Left renal pelvis (tissue), 4 donors: ENCODE measurements at places on chromosomes 3 and 15. TPM values are rescaled to one million over a fixed set of nuclear protein-coding genes. Genes with fewer than 3 reads are reported as not detected.

DNA sequence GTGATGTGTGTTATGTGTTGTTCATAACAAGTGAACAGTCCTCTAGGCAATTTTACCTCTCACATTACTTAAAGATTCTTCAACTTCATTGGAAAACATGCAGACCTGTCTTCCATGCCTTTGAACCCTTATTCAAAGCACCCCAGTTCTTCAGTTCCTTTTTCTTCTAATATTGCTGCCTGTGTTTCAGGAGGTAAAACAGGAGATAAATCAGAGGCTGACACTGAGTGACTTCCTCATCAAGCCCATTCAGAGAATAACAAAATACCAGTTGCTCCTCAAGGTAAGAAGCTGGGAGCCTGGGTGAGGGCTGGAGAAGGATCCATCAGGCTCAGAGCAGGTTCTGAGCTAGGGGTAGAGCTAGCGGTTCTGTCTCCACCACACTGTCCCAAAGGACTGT, 71.1 kb upstream of the UMPS start:
- no peak for DNase-seq

DNA sequence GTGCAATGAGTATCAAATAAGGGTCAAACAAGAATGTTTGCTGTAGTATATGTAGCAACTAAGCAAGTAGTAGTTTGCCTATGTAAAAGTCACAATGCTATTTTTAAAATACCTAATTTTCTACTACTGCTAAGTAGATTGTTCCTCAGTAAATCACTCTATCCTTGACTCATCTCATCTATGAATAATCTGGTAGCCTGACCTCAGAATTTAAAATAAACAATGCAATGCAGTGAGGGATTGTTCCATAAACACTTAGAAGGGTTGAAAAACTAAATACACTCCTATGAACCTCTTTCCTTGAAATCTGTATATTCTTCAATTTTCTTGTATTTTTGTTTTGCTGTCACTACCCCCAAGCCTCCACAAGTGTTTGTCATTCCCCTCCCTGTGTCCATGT, 253.3 kb downstream of the TBC1D5 start:
- DNase-seq = no peak

The KBTBD13 gene
- not detected for polyA plus RNA-seq

DNA sequence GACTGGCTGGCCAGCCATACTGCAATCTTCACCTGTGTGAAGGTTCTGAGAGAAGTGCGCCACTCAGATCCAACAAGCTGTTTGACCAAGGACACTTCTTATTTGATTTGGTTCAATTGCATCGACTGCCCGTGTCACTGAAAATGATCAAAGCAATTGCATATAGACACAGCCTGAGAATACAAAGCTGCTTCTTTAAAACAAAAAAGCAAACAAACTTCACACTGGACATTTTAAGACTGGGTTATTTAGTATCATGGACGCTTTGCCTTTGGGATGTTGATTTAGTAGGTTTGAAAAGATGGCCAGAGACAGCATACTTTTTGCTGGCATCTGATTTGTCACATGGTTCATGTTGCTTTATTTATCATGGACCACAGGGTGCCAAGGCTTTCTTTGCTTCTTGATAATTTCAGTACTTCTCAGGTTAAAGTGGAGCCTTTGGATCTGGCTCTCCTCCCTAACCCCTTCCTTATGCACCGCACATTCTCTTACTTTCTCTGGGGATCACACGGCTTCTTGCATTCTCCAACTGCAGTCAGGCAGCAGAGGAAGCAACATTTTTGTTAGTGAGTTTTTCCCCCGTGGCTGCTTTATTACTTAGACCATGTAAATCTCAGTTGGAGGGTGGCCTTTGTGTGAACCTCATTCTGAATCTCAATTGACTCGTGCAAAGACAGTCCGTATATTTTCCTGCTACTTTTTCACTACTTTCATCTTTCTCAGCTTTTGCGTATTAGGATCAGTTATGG, 151.0 kb downstream of the CD47 start:
- DNase-seq = no peak

GRCh38 chr3:171168086-171168485, 141.6 kb upstream of the SLC2A2 start:
- DNase-seq = no peak

DNA sequence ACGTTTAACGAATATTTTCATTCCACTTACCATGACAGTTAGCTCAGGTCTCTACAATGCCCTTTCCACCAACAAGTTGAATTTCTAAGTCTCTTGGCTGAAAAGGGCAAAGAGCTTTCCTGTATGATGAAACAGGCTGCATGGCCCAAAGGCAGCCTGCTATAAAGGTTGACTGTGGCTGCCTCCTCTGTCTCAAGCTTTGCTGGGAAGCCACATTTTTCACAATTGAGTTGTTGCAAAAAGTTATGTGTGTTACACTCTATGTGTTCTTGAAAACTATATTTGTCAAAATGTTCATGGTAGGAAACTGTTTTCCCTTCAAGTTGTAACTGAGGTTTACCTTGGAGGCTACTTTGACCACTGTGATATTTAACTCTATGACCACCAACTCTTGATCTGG, 49.5 kb downstream of the DZIP1L start:
- no peak for DNase-seq

- no peak for DNase-seq
Observed at GRCh38 chr3:190003681-190004123, 117.0 kb downstream of the P3H2 start.
